ENCODE measurements at places on chromosomes 7 and 10.

DNA sequence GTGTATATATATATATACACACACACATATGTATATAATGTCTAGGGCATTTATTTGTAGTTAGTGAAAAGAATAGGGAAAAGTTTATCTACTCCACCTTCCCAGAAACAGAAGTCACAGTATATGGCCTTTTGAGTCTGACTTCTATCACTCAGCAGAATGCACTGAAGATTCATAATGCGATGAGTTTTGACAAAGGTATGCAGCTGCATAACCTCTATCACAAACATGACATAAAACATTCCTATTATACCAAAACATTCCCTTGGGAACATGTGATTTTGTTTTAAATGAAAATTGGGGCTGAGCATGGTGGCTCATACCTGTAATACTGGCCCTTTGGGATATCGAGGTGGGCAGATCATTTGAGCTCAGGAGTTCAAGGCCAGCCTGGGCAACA lies 137.3 kb upstream of the EEPD1 start:
- no peak for DNase-seq

DNA sequence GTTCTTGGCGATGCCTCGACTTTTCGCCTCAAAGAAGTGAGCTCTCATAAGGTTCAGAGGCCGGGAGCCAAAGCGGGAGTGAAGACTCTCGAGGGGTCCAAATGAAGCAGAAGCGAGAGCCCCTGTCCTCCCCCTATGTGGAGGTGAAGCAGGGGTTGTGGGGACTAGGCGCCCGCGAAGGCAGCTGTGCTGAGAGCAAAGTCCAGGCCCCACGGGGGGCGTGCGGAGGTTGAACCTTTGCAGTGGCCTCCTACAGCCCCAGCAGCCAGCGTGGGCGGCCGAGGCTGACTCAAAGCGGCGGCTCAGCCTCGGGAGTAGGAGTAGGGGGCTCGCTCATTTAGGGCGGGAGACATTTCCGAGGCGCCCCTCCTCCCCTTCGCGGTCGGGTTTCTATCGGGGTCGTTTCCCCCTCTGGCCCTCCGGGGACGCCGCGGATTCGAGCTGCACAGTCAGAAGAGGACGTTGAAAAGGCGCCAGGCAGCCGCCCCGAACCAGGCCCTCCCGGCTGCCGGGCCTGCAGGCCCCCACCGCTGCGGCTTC lies 553 bp upstream of the ADD3 start:
- DNase-seq = no peak

DNA sequence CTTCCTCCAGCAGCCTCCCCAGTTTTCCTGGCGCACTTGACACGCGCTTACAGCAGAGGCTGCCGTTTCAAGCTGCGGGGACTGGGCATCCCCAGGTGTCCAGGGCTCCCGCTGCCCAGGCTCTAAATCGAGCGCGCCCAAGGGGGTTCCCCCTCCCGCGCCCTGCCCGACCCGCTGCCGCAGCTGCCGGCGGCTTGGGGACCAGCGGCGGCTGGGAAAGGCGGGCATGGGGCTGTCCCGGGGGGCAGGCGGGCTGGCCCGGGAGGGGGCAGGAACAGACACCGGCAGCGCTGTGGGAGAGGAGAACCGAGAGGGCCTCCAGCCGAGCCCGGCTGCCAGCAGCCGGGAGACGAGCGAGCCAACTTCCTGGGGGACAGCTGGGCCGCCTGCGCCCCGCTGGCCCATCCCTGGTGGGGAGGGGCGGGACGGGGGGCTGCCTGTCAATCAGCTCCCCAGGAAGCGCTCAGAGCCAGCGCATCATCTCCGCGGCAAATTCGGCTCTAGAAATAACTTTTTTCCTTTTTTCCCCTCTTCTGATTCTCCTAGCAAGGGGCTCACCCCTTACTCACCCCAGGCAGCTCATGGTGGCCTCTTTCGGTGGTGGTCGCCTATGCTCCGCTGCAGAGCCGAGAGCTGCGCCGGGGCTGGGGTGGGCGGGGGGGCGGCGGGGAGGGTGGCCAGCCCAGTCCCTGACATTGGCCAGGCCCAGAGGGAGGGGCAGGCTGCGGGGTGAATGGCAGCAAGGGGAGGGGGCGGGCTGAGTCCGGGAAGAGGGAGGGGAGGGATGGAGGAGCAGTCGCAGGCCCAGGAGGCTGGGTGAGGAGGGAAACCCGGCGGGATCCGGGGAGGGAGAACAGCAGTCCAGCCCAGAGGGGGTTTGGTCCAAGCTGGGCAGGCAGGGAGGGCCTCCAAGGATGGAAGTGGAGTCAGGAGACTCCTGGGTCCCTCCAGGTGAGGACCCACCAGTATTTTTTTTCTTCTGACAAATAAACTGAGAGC lies 14.7 kb downstream of the GRID2IP start:
- no peak for DNase-seq

DNA sequence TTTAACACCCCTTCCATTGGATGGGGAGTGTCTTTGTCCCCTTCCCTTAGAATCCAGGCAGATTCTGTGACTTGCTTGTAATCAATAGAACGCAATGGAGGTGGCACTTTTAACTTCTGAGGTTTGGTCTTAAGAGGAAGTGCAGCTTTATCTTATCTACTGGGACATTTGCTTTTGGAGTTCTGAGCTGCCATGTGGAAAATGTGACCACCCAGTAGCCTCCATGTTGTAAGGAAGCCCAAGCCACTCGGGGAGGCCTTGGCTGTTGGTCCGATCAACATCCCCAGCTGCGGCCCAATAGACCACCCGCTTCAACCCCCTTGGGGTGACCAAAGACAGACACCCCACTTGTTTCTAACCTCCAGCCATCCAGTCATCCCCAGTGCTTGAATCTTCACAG lies 86.3 kb upstream of the FAM171A1 start:
- no peak for DNase-seq

DNA sequence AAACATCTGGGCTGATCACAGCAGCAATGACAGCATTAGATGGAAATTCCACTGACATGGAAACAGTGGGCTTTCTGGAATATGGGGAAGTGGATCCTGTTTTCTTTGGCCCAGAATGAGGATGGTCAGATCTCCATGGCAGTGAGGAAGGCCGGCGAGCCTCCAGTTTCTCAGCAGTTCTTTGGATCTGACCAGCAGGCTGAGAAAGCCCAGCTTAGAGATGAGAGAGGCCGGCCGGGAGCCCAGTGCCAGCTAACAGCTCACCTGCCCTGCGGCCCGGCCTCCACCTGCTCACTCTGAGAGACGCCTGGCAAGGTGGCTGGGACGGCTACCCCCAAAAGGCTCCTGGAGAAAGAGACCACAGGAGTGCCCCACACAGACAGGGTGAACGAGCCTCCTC lies 24.2 kb downstream of the GPER1 start:
- no peak for DNase-seq

- no peak for DNase-seq
Measured at GRCh38 chr7:99562832-99563231, 4.4 kb downstream of the ZNF655 start.
